Glomerular endothelial cell (primary cell): ENCODE measurements at places on chromosomes 6 and 20.

- DNase-seq: no peak
Measured at GRCh38 chr6:141561154-141561553, 571.6 kb upstream of the GJE1 start.

DNA sequence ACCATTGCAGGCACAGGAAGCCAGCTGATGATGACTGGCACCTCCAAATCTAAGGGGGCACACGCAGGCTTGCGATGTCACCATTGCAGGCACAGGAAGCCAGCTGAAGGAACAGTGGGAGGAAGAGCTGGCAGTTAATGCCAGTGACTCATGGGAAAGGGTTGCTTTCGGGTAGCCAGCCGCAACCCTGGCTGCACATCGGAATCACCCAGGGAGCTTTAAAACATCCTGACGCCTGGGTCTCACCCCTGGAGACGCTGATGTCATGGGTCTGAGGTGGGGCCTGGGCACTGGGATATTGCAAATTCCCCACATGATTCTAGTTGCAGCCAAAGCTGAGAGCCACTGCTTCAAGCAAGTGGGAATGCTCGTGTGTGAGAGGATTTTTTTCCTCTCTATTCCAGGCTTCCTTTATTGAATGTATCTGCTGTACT is 16.1 kb upstream of the CCN6 start:
- DNase-seq: peak; percentile 77

GRCh38 chr6:26198722-26199056 is 111.5 kb downstream of the HFE start:
- no peak for DNase-seq

- no peak for DNase-seq
Measured at GRCh38 chr6:41976794-41977484, 35.3 kb upstream of the CCND3 start.

GRCh38 chr6:130008236-130008873 is 10.0 kb upstream of the L3MBTL3 start:
- peak; percentile 89 for DNase-seq

DNA sequence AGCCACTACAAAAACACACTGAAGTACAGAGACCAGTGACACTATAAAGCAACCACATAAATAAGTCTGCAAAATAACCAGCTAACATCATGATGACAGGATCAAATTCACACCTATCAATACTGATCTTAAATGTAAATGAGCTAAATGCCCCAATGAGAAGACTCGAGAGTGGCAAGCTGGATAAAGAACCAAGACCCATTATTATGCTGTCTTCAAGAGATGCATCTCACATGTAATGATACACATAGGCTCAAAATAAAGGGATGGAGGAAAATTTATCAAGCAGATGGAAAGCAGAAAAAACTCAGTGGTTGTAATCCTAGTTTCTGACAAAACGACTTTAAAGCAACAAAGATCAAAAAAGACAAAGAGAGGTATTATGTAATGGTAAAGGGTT is 138.1 kb upstream of the PLN start:
- DNase-seq: no peak
